ENCODE measurements at places on chromosomes 2 and 18.

GRCh38 chr2:95399061-95399460, 3.4 kb upstream of the FAHD2A start:
- DNase-seq = no peak

DNA sequence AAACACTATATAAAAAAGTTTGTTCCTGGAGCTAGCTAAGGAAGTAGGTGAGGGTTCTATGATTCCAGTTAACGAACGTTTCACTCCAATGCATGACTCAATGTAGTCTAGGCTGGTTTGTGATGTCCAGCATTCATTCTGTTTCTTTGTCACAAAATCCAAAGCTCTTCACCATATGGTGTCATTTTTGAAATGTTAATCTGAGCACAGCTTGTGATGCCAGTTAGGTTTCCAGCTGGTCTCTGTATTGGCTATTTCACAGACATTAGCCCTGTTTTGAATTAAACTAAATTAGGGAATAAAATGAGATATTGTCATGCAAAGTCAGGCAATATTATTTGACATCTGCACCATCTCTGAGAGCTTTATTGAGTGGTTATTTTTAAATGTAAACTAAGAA, 159.4 kb downstream of the RBM43 start:
- DNase-seq = no peak

DNA sequence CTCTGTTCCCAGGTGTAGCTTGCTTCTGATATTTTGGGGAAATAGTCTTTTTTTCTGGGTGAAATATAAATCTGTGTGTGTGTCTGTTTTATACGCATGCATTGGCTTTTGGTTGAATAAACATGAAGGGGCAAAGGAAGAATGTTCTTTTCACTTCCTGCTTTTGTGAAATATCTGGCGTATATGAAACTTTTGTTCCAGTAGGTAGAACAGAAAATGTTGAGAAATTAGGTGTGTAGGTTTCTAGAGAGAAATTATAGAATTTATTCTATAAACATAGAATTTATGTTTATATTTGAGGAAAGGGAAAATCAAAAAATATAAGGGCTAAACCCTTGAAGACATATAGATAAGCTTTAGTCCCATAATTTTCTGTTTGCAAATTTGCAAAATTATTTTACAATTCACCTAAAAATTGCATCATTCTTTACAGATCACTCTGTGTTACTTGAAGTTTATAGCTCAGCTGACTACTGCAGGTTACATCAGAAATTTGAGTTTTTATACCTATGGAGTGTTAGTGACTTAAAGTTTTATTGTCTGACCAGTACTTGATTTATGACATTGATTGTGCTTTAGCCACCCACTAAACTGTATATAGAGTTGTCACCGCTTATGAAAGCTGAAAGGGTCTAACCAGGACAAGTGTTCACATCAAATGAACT, 116.1 kb downstream of the FAM117B start:
- DNase-seq = no peak

- no peak for DNase-seq
Observed at GRCh38 chr2:3180082-3180908, 197.3 kb downstream of the EIPR1 start.

- DNase-seq = no peak
Observed at GRCh38 chr2:227973241-227973640, 101.8 kb downstream of the DAW1 start.

DNA sequence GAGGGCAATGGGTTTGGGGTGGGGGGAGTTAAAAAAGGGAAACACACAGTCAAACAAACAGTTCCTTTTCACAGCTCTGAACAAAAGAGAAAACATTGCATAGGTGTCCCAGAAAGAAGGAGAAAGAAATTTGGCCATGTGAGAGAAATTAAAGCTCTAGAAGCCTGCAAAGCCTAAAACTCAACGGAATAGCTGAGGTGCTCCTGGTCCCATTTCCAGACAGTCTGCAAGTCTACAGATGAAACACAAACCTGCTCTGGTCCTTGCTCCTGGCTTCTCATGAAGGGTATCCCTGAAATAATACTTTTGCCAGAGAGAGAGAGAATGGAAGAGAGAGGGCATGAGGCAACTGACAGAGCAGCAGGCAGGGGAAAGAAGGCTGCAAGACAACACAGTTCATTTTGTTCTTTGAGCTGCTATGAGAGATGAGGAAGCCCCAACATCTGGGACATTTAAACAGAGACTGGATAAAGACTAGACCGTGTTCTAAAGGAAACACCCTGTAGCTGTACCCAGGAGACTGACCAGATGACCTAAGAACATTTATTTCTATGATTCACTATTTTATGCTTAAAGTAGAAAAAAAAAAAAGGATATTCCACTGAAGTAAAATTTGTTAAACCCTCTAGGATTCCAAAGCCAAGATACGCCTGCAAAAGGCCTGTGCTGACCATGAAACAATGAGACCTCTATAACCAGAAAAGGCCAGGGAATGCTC, 57.3 kb upstream of the CYP26B1 start:
- no peak for DNase-seq

GRCh38 chr2:10277293-10278028, 25.2 kb upstream of the HPCAL1 start:
- DNase-seq = no peak

- DNase-seq = no peak
Observed at GRCh38 chr2:45607701-45608100, 3.4 kb downstream of the SRBD1 start.

GRCh38 chr2:68482296-68482820, 15.0 kb downstream of the APLF start:
- no peak for DNase-seq

DNA sequence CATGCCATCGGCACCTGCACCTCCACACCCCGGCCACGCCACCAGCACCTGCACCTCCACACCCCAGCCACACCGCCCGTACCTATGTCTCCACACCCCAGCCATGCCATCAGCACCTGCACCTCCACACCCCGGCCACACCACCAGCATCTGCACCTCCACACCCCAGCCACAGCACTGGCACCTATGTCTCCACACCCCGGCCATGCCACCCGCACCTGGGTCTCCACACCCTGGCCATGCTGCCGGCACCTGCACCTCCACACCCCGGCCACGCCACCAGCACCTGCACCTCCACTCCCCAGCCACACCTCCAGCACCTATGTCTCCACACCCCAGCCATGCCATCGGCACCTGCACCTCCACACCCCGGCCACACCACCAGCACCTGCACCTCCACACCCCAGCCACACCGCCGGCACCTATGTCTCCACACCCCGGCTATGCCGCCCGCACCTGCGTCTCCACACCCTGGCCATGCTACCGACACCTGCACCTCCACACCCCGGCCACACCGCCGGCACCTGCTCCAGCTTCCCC, 390.3 kb upstream of the MYT1L start:
- DNase-seq = no peak

DNA sequence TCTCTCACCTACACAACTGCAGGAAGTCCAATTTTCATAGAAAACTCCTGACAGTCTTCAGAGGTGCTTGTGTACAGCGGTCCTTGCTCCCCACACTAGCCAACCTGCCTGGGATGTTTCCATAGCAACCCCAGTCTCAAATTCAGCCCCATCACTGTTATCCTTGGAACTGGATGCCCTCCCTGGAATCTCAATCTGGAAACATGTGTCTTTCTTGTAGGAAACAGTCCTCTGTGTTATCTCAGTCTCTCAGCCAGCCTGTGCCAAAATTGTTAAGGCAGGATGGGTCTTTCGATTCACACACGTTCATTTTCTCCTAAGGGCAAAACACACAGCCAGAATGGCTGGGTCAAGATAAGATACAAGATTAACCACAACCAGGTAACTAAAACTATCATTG, 295.5 kb upstream of the RND3 start:
- DNase-seq = no peak

GRCh38 chr2:88125344-88125923, 2.4 kb downstream of the FABP1 start:
- no peak for DNase-seq

DNA sequence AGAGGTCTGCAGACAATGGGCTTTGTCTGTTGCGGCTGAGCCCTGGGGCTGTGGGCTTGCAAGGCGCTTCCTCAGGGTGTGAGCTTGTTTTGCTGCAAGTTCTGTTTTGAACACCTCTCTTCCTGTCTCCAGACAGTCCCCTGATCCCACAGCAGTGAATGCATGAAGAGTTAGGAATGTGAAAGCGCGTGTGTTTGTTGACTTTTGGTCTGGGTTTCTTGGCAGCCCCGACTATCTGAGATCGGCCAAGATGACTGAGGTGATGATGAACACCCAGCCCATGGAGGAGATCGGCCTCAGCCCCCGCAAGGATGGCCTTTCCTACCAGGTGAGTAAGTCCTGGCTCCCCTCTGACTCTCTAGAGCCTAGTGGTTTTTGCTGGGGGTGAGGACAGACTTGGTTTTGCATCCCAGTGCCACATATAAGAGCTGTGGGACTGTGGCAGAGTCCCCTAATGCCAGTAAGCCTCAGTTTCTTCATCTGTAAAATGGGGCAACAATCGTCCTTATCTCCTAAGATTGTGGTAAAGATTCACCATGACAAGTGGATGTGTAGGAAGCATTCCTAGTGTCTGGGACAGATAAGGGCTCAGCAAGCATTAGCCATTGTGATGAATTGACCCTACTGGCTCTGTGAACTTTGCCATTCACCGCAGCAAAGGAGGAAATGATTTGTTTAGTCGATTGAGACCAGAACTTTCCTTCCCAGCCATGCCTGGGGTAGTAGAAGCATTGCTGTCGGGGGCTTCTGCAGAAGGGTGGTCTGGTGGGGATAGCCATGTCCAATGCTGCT, 3.0 kb downstream of the LBH start:
- DNase-seq = no peak

DNA sequence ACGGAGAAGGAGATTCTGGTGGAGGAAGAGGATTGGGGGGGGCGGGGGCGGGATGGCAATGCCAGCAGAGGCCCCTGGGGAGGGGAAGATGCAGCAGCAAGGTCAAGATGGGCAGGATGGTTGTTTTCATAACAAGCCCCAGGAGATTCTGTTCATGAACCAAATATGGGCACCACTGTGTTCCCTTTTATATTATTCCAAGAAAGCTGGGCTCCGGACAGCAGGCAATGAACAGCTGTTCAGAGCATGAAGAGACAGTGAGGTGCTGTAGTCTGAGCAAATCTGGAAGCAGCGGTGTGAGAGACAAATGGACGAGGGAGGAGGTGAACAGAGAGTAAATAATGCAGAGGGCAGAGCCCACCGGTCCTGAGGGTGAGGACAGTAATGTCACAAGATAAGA, 20.0 kb downstream of the UXS1 start:
- no peak for DNase-seq

DNA sequence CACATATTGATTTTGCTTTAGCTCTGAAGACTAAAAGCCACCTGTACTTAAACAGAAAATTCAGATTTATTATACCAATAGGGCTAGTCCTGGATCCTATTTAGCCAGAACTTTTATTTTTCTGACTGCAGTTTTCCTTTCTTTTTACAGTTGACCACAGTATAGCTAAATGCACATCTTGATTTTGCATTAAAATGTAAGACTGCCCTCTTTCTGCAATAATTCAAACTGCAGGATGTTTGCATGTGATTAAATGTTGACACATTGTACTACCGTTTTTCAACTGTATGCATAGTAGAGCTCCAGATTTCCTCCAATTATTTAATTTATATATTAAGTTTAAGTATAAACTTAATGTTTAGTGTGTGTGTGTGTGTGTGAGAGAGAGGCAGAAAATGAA, 1262.9 kb downstream of the SUCLG1 start:
- DNase-seq = no peak

- no peak for DNase-seq
Observed at GRCh38 chr18:69647702-69648101, 247.0 kb downstream of the DOK6 start.

- DNase-seq = no peak
Observed at GRCh38 chr2:36633470-36634092, 35.6 kb upstream of the FEZ2 start.

- DNase-seq = no peak
Observed at GRCh38 chr2:68918497-68918896, 34.2 kb downstream of the GKN2 start.

DNA sequence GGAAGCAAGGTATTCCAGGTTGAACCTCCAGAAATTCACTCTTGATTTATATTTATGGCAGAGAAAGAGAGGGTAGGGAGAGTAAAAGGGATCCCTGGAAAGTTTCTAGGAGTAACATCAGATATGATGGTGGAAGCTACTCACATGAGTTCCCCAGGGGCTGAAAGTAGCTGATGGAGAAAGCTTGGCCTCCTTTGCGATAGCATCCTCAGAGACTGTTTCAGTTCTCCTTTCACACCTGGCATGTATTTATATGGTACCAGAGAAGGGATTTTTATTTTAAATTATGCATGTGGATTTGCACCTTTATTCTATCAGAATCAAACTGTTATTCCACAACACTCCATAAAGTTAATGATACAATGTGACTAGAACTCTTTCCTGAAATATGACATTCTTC, 126.3 kb upstream of the OSR1 start:
- DNase-seq = no peak

DNA sequence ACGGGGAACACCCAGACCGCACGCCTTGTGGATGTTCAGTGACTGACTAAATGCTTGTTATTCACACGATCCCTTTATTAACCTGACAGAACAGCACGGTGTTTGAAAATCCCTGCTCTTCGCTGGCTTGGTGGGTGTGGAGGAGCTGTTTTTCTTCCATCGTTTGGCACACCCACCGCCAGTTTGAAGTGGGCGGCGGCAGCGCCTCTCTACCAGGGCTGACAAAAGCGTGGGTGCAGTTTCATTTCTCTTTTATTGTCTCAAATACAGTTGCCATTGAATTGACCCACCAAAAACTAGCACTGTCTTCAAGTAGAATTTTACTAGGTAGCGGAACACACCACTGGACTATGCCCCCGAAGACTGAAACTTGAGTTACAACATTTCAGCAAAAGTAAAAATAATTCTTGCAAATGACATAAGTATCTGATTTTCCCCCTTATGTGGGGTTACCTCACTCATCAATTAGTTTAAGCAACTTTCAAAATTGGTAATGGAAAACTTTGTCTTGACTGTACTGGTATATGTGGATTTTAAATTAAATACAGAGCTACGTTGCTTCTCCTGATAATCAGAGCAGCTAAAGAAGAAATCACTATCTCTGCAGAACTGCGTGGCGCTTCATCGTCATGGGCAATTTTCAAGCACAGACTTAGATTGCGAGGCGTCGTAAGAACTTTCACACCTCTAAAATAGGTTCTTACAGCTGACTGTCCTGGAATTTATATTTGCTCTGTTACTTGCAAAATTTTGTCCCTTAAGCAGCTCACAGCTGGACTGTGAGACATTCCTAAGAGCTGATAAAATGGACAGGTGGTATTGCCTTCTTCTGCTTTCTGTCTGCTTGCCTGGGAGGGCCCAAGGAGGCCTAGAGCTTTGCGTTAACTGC, 60.9 kb downstream of the LDLRAD4 start:
- no peak for DNase-seq

DNA sequence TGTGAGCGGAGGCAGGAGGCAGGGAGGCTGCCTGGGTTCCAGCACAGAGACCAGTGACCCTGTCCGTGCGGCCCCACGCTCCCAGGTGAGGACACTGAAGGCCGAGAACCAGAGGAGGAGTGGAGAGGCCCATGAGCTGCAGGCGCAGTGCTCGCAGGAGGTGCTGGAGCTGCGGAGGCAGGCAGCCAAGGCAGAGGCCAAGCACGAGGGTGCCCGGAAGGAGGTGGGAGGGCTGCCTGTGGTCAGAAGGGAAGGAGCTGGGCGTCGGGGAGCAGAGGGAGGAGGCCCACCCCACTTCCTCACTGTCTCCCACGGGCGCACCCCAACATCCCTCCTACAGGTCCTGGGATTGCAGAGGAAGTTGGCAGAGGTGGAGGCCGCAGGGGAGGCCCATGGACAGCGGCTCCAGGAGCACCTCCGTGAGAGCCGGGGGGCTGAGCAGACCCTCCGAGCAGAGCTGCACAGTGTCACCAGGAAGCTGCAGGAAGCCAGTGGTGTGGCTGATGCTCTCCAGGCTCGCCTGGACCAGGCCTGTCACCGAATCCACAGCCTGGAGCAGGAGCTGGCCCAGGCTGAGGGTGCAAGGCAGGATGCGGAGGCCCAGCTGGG, 33.0 kb upstream of the SNED1 start:
- no peak for DNase-seq
